H4 (cell line): ENCODE measurements at places on chromosomes 4 and X.

DNA sequence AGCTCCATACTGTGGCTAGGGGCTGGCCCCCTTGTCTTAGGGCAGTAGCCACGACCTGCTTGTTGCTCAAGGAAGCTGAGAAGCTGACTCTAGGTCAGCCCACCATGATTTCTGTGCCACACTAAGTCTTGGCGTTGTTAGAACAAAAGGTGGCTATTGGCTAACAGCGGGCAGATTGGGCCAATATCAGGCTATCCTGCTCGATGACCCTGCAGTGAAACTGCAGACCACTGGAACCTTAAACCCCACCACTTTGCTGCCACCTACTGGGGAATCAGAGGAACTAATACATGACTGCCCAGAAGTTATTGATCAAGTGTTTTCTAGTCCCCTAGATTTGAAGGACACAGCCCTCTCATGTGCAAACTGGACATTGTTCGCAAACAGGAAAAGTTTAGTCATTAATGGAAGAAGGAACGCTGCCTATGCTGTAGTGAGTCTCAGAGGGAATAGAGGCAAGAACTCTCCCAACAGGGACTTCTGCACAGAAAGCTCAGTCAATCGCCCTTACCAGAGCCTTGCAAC is 17.0 kb upstream of the PAPSS1 start:
- peak; percentile 32 for DNase-seq

DNA sequence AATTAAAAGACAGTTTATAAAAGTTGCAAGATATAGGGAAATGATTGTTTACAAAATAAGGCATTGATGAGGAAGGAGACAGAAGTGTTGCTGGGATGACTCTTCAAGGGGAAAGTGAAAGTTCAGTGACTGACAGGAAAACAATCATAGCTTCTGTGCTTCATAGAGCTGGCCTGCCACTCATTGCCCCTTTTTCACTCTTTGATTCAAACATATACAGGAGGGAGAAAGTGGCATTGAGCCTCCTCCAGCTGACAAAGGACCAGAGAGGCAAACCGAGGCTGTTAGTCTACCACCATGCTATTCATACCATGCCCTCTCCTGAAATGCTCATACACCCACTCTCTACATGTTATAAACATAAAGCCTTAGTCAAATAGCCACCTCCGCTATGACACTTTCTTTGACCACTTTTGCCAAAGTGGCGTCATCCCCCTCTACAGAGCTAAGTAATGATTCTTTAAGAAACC is 79.2 kb upstream of the ATOH1 start:
- DNase-seq = no peak

GRCh38 chrX:10821293-10821692 is 200.9 kb upstream of the MID1 start:
- no peak for DNase-seq

GRCh38 chrX:102744307-102744706 is 23.8 kb downstream of the GPRASP3 start:
- no peak for DNase-seq

DNA sequence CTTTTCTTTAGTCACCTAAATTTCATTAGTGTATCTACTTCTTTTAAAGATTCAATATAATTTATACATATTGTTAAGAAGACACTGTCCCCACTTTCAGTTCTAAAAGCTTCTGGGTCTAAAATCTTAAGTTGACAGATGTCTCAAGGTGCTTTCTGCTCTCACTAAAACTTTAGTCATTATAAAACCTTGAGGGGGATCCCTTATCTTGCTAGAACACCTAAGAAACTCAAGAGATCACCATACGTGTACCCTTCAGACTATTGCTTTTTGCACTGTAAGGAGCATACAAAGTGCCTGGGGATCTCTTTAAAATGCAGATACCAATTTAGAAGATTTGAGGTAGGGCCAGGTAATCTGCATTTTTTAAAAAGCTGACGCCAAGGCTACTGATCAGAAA is 30.1 kb downstream of the CYBB start:
- DNase-seq = no peak

DNA sequence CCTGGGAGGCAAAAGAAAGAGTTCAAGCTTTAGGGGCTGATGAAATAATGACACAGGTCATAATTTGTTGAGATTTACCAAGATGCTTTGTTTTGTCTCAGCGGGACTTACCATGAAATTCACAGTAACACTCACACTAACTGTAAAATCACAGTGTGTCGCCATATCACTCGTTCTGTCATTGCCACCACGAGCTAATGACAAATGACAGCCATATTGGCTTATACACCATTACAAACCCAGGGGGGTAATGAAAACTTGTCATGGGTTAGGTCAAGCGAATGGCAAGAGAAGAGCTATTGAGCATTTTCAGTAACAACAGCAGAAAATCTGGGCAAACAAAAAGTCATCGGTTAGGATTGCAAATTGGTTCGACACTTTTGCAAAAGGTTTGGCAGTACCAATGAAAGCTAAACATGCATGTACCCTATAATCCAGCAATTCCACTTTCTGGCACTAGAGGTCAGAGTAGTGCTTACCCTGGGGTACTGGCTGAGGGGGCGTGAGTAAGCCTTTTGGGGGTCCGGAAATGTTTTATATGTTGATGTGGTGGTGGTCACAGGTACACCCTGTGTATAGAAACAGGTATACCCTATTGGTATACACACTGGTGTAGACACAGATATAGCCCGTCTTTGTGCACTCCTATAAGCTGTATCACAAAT is 83.9 kb upstream of the RAI2 start:
- no peak for DNase-seq

DNA sequence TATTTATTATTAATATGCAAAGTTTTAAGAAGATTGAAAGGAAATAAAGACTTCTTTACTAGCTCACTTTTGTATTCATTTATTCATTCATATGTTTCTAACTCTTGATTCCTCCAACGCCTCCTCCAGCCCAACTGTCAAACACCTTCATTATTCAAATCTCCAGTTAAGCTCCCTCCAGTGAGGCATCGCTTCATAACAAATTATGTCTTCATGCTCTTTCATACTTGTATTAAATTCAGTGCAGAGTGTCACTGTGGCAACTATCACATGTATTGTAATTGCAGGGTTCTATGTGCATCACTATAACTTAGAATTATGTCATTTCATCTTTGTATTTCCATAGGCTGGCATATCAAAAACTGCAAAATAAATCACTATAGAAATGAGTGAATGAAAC is 1394.2 kb upstream of the PCDH7 start:
- no peak for DNase-seq

DNA sequence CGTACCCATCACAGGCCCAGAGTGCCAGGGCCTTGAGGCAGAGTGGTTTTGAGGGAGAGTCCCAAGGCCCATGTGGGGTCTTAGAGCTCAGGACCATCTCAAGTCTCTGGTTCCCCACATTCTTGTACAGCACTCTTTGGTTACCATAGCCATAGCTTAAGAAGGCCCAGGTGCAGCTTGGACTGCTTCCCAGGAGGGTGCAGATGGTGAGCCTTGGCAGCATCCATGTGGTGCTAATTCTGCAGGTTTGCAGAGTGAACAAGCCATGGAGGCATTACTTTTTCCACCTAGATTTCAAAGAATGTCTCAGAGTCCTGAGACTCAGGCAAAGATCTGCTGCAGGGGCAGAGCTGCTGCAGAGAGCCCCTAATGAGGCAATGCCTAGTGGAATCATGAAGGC is 171.7 kb downstream of the STK32B start:
- no peak for DNase-seq

DNA sequence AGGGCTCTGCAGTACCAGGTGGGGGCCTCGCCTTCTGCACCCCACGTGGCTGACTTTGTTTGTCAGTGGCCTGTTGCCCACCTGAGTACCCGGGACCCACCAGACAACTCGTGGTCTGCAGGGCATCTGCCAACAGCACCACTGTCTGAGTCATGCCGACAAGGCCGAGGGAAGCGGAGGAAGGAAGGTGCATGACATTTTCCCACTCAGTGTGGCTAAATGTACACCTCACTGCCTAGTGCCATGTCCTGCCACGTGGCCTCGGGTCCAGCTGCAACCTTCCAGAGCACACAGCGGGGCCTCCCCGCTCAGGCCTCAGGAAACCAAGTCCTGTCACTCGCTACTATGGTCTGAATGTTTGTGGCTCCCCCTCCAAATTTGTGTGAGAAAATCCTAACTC is 22.1 kb downstream of the ABLIM2 start:
- no peak for DNase-seq

DNA sequence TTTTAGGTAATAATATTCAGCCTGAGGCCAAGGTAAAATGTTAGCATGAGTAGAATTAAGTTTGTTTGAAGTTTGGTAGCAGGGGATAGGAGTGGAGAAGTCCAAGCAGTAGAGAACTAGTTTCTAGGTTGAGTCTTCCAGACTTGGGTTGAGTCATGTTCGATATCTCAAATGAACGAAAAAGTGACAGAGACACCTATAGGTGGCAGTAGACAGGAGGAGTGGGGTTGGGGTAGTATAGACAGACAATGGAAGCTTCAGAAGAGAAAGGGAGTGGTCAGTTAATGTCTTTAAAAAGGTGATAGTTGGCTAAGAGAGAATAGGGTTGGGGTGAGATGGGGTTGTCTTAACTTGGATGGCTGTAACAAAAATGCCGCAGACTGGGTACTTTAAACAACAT is 58.7 kb upstream of the EMCN start:
- no peak for DNase-seq

DNA sequence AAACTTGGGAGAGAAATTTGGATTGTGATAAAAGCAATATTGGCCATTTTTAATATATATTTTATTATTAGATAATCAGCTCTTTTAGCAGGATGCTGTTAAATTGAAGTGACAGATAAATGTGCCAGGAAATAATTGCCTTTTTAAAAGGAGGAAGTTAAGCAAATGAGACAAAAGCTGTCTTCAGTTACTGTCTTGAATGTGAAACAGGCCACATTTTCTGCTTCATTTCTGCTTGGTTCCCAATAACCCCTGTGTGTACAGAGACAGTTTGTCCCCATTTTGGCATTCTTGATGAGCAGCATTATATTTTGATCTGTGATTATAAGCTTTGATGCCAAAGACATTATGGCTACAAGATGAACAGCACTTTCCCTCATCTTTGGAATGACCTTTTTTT is 953 bp downstream of the EPGN start:
- no peak for DNase-seq

GRCh38 chr4:118866442-118866841 is 22.2 kb upstream of the SYNPO2 start:
- DNase-seq = no peak
